ENCODE measurements at places on chromosomes 1 and 21. TPM values are rescaled to one million over a fixed set of nuclear protein-coding genes. Genes with fewer than 3 reads are reported as not detected.
A peak's percentile ranks its signal among the peaks of the same experiment; 100 is the strongest.

- DNase-seq: peak; percentile 7
Measured at GRCh38 chr1:41752514-41753170, 166.1 kb downstream of the HIVEP3 start.

Gene TBX15
- total RNA-seq: not detected

GRCh38 chr1:156781585-156782186, 14.4 kb downstream of the PRCC start:
- no peak for DNase-seq

DNA sequence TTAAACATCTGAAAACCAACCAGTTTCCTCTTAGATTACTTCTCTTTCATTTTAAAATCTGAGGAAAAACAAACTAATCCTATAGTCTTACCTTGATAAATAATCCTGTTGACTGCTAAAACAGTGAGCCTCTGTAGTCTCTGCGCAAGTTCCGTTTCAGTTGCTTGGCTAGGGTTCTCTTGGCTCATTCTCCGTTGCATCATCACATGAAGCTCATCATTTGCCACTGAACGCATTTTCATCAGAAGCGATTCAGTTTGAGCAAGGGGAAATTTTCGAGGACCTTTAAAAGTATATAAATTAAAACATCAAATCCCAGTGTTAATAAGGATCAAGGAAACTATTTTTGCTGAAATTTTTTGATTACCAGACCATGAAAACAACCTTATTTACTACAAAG, 96.7 kb upstream of the GNG4 start:
- DNase-seq: no peak

Measured in PC-3 (cell line).